Activated naive CD4-positive, alpha-beta T cell (primary cell): ENCODE measurements at places on chromosomes 5 and 9.

DNA sequence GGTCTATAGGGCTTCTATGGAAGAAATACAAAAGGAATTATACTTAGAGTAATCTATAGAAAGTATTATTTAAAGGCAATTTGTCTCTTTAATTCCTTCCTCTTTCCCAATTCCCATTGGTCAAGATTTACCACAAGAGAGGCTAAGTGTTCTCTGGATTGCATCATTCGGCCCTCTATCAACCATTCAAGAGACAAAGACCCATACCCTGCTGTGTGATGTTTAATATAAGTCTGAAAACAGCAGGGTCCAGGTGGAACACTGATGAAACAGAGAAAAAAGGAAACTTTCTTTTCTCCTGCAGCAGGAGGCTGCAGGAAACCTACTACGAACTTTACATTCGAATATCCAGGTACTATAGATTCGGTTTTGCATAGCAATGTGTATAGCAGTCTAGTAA, 323.4 kb downstream of the CHSY3 start:
- no peak for DNase-seq

- no peak for DNase-seq
Measured at GRCh38 chr9:112755016-112755427, 4.5 kb downstream of the SNX30 start.

- no peak for DNase-seq
Measured at GRCh38 chr9:86941197-86941596, 6.1 kb downstream of the GAS1 start.

GRCh38 chr5:65113771-65114170, 345.0 kb downstream of the CWC27 start:
- DNase-seq, result no peak

DNA sequence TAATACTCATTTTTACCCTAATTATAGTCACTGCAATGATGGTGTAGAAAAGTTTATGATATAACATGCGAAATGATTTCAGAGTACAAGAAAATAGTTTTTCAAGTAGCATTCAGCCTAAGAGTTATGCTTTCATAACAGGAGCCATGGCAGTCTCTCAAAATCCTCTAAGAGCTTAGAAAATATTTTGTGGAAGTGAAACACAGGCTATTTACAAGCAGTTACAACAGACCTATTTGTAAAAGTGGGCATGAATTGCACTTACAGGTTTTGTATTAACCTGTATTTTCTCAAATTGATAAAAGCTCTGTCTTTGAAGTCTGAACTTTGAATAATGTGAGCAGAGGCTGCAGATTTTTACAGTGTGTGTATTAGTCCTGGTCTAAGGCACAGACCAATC, 523.3 kb downstream of the LRRC70 start:
- DNase-seq, result no peak

- DNase-seq, result no peak
Measured at GRCh38 chr9:37037503-37038301, 3.6 kb upstream of the PAX5 start.

DNA sequence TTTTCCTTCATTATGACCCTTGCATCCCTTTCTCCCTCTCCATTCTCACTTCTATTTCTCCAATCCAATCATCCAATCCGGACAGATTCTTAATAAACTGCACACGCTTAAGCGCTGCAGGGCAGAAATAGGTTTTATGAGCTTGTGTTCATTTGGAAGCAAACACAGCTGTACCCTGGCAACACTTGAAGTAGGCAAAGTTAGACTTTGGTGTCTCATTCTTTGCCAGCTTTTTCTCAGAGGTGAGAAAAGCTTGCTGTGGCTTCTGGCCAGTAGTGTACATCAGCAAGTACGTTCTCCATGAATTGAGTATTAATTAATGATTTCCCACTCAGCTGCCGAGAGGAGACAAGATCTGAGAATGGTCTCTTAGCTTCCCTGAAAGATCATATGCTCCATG, 88.5 kb downstream of the FBXO4 start:
- DNase-seq, result no peak

- DNase-seq, result no peak
Measured at GRCh38 chr9:130987738-130988399, 21.1 kb upstream of the LAMC3 start.

GRCh38 chr9:135414293-135414692, 65.3 kb upstream of the PPP1R26 start:
- DNase-seq, result no peak
